ENCODE measurements at places on chromosomes 2 and 18. TPM values are rescaled to one million over a fixed set of nuclear protein-coding genes. Genes with fewer than 3 reads are reported as not detected.

The L3MBTL4 gene
- 0.44 TPM for total RNA-seq

The ALK gene
- total RNA-seq = under 0.01 TPM

The IL36A gene
- total RNA-seq = not detected

The IL36B gene
- not detected for total RNA-seq

Measured in uterine smooth muscle cell (primary cell).